ENCODE measurements at places on chromosomes 5 and 9.
A peak's percentile ranks its signal among the peaks of the same experiment; 100 is the strongest.

DNA sequence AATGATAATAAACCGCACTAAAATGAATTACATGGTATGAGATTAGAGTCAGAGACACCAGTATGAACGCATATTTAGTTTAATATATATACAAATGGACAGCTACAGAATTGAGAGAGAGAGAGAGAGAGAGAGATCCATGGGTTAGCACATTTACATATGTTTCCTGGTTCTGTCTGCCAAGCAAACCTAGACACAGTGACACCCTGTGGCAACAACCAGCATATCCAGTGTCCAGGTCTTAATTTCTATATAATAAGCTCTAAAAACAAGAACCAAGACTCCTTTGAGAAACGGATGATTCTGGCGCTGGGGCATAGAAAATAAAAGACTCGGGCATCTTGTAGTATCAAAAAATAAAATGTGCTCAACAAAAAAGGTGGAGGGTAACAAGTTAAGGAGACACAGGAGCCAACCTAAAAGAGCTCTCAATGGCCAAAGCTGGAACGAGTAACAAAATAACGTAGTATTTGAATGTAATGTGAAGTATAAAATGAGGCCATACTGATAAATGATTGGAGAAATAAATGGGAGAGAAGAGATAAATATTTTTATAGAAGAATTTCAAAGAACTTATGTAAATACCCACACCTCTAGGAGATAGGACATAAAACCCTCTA, 84.5 kb downstream of the RFX3 start:
- DNase-seq = peak; percentile 72

- no peak for DNase-seq
Measured at GRCh38 chr5:81401266-81401665, 7.3 kb upstream of the ACOT12 start.

- no peak for DNase-seq
Measured at GRCh38 chr9:406886-407654, 192.4 kb downstream of the DOCK8 start.

- DNase-seq = no peak
Measured at GRCh38 chr9:38211002-38211401, 142.0 kb upstream of the SHB start.

DNA sequence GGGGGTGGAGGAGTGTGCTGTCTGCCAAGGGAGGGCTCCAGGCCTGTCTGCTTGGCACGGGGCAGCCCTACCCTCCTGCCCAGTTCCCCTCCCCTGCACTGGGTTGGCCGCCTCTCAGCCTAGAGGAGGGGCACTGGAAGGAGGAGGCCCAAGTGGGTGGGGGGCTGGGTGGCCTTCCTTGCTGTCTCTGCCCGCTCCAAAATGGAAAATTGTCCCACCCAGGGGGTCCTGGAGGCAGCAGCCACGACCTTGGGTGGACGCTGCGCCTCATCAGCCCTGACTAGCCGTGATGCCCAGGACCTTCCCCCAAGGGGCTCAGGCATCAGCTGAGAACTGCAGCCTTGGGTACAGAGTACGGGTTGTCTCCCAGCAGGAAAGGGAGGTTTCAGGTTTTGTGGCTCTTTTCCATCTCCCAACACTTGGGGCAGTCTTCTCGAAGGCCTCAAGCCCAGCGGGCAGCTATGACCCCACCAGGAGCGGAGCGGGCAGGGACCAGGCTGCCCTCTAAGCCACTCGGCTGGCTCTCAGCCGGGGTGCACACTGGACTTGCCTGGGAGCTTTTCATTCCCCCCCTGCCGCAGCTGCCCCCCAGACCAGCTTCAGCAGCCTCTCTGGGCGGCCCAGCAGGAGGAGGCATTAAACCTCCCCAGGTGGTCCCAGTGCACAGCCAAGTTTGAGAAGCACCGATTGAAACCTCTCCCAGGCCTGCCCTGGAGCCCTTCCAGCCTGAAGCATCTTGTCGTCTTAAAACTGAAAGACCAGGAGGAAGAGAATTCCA, 20.6 kb downstream of the NTNG2 start:
- DNase-seq = peak; percentile 70

GRCh38 chr5:68657055-68657961, 436.5 kb upstream of the SLC30A5 start:
- DNase-seq = no peak

GRCh38 chr5:178487911-178488600, 102.1 kb downstream of the COL23A1 start:
- DNase-seq = no peak

DNA sequence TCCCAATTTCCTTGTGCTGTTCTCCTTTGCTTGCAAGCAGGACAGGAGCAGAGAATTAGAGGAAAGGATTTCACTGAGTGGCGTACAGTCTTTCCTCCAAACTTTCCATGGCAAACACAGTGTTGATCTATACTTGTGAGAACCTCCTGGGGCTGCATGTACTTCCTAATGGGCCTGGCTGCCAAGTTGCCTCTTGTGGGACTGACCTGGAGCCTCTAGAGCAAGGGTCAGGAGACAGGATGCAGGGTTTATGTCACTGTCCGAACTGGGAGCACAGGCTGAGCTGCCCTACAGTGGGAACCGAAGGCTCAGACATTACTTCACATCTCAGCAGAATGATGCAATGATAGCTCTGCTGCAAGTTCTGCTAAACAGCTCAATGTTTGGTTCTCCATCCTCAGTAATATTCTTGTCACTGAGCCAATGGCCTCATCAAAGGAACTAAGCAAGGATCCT, 102.3 kb downstream of the ENC1 start:
- DNase-seq = no peak

DNA sequence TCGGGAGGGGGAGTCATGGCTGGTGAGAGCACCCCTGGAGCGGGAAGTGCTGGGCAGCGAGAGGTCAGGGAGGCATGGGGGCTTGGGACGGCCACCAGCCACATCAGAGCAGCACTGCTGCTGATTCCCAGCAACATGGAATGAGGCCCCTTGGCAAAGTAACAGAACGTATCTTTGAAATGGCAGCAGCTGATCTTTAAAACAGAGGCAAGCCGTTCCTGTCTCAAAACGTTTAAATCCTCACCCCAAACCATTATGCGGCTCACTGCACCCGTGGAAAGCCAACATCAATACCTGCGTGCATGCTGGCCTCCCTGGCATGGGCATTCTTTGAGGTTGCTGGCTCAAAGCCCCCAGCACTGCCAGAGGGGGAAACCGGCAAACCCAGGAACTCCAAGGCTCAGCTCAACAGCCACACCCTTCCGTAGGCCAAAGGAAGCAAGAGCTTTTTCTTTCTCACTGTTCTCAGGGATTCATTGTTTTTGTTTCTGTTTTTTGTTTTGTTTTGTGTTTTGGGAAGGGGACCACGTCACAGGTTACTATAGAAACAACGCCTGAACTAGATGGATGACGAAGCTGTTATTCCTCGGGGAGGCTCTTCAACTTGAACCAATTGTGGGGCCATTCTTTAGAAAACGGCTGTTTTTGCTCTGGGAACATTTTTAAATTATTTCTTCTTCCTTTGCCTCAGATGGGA, 28.1 kb upstream of the OBP2B start:
- no peak for DNase-seq

DNA sequence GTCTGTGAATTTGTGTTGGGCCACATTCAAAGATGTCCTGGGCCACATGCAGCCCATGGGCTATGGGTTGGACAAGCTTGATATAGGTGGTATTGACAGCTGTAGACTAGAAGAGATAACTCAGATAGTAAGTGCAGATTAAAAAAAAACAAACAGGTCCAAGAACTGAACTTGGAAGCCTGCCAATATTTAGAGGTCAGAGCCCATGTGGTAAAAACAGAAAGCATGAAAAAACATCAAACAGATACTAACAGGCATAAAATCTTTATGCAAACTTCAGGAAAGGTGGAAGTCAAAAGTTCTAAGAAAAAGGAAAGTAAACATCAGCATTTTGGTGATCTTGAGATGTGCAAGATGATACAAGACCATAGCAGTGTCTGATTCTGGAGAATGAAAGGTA, 155.1 kb upstream of the NR4A3 start:
- no peak for DNase-seq

DNA sequence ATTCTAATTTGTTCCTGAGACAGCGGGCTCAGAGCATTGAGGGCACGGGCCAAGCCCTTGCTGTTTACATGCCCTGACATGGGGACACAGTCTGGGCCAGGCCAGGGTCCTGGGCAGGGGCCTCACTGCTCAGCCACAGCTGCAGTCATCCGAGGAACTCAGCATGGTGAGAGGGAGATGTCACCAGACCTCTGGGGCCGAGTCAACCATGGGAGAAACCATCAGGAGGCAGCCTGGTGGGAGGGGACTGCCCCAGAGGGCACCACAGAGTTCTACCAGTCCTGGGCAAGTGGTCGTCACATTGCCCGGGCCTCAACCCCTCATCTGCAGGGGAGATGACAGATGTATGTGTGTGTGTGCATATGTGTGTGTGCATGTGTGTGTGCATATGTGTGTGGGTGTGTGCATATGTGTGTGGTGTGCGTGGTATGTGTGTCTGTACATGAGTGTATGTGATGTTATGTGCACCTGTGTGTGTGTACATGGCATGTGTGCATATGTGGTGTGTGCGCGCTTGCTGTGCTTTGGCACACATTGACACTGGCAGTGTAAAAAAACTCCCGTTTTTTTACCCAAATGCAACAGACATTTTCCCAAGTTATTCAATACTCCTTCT, 42.4 kb upstream of the TMEM250 start:
- no peak for DNase-seq

- no peak for DNase-seq
Measured at GRCh38 chr9:112380825-112381221, 915 bp downstream of the HSDL2 start.

DNA sequence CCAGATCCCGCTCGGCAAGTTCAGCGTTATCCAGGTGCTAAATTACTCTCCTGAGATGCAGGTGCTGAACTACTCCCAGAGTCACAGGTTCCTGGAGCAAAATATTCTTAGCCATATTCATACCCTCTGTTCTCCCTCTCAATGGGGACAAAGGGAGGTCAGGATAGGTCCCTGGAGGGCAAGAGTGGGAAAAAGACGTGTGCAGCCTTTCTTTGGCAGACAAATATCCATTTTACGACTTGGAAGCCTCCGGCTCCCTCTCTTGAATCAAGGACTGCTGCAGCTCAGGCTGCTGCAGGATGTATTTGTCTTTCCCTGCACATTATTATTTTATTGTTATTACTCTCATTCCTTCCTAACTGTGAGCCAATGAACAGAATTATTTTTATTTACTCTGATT, 590.2 kb downstream of the NR2F1-AS1 start:
- no peak for DNase-seq

- DNase-seq = no peak
Measured at GRCh38 chr9:93808115-93809029, 146.8 kb downstream of the BARX1 start.

DNA sequence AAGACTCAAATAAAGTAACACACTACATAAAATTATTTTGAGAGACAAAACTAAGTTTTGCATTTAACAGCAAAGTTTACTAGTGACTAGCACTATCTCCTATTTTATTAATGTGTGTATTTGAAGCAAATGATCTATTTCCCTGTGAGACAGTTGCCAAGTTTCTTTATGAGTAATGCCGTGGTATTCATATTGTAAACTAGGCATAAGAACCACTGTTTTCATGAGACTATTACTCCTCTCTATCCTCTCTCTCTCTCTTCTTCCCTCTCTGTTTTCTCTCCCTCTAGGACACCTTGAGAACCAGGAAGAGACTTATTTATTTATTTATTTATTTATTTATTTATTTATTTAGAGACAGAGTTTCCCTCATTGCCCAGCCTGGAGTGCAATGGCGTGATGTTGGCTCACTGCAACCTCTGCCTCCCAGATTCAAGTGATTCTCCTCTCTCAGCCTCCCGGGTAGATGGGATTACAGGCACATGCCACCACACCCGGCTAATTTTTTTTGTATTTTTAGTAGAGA, 61.1 kb downstream of the MLANA start:
- DNase-seq = no peak

DNA sequence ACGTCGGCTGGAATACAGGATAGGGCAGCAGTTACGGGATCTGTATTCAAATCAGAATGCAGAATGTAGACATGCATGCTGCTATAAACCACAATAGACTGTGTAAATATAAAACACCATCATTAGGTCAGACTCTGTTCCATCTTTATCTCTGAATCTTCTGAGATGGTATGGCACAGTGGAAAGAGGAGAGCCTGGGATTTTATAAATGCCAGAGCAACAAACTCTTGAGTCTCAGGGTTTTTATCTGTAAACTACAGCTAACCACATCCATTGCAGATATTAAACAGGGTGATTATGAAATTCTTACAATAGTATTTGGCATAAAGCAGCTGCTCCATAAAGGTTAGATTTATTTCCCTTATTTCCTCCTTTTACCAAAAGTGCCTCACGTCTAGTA, 108.7 kb downstream of the ZDHHC21 start:
- no peak for DNase-seq

GRCh38 chr9:18805386-18805785, 227.6 kb downstream of the SAXO1 start:
- DNase-seq = no peak

GRCh38 chr5:36875051-36875789, 1.3 kb upstream of the NIPBL start:
- peak; percentile 82 for DNase-seq

DNA sequence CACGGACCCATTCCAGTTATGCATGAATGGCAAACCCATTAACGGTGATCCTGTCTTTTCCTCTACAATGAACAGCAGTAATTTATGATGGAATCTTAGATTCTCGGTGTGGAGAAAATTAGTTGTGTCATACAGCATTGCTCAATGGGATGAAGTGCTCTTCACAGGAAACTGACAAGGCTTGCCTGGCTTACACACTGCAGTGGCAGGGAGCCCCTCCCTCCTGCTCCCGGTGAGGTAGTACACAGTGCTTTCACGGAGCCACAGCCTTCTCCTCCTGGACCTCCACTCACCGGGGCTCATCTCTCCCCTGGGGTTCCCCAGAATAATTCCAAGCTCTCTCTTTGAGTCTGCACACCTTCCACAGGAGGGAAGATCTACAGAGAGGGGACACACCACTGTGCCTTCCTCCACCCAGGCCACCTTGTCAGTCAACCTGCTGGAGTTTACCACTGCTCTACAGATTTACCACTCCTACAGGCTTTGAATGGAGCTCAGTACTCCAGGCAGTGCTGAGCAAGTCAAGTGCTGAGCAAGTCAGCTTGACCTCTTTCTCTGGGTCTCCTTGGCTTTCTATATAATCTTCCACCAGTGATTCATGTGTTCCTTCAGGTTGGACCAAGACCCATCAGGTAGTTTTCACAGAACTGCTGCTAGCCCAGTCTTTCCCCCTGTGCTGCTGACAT, 59.1 kb upstream of the TBC1D2 start:
- DNase-seq = no peak

GRCh38 chr5:58918021-58918729, 335.3 kb downstream of the RAB3C start:
- no peak for DNase-seq

- no peak for DNase-seq
Measured at GRCh38 chr9:130193531-130194377, 21.6 kb downstream of the NCS1 start.

- no peak for DNase-seq
Measured at GRCh38 chr5:68778484-68778883, 315.3 kb upstream of the SLC30A5 start.

DNA sequence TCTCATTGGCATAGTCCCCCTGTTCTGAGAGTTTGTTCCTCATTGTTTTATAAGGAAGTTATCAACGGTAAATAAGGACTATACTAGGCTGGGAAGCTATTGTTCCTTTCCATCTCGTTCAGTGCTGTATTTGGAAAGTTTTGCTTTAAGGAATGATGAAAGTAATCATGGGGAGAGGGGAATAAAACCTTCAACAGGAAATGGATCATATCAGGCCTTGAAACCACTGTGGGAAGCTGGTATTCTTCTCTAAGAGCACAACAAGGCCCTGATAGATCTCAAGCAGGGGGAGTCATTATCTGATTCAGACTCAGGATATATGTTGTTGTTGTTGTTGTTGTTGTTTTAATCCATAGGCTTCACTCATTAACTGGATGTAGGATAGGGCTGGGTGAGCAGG, 474.5 kb downstream of the ENC1 start:
- no peak for DNase-seq
